EL (cell line): ENCODE measurements at places on chromosomes 6 and 20.

GRCh38 chr6:73177221-73177944, 47.9 kb downstream of the KHDC1L start:
- no peak for DNase-seq

GRCh38 chr6:119226089-119226488, 123.5 kb downstream of the MAN1A1 start:
- no peak for DNase-seq

DNA sequence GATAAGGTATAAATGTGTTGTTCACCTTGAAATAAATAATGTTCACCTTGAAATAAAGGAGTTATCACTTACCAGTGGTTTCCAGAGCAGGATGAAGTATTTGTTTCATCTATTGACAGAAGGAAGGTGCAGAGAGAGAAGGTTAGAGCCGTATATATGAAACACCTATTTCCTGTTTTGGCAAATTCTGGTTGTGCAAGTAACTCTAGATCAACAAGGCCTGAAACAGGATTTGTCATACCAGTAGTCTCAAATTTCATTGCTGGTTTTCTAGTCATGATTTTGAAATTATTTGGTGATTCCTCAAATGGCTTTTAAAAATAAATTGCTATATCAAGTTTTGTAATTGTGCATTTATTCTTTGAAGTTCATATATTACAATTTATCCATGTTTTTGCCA, at the start of gene CRISP3:
CRISP3 (minus strand) TSS at position 130 of the 400 bp plus-strand sequence; CDS start at position 109, 21 bp downstream.
- no peak for DNase-seq

DNA sequence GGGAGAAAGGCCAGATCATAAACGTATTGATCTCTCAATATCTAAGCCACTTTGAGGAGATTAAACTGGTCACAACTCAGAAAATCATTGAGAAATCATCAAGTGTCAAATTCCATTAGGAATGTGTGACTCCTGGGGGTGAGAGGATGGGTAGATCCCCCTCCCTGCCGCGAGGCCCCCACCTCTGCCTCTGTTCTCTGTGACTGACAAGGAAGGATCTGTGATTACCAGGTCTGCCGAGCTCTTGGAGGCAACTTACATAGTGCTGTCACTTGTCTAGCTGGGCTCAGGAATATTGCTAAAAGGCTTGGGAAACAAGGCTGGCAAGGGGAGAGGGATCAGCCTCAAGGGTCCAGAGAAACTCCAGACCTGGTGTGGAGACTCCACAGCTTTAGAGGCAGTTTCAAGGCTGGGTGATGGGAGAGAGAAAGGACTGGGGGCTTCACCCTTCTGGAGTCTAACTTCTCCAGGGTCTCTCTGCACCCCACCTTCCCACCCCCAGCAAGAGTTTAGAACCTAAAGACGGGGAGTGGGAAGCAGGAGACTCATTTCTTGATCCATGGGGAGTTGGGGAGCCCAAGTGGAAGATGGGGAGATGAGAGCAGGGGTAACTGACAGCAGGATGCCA, 11.6 kb upstream of the ARMC12 start:
- no peak for DNase-seq

GRCh38 chr6:19311786-19312185, 525.4 kb upstream of the ID4 start:
- no peak for DNase-seq

GRCh38 chr6:158536891-158537798, 22.7 kb upstream of the TMEM181 start:
- peak; percentile 46 for DNase-seq

DNA sequence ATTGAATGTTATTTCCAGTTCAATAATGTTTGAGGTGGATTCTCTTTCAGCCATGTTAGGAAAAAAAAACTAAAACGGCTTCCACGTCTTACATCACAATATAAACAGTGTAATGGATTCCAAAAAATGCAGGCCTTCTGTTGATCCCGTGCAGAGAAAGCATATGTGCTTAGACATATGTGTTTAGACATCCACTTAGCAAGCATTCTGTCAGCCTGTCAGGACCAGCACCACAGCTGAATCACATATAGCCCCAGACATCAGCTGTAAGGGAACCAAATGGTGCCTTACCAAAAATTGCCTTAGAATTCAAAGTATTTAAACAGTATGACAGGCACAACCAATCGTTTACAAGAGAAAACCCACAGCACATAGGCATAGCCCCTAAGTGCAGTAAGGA, 304.9 kb downstream of the EYA4 start:
- no peak for DNase-seq

- peak; percentile 31 for DNase-seq
Observed at GRCh38 chr6:85641522-85641896, 1.2 kb downstream of the SYNCRIP start.

DNA sequence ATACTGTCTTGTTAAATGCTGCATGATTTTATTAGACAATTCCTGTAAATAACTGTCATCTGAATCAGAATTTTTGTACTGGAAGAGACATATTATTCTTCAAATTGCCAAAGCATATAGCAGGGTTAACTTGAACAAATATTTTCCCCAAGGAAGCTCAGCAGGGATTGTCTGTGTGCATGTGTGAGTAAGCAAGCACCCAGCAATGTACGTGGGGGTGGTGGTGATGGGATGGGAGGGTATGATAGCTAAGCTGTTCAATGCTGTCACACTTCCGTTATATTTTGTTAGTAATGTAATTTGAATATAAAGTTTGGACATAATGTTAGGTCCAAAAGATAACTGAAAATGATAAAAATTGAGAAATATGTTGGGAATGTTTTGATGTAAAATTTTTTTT, 118.1 kb downstream of the MYB start:
- peak; percentile 79 for DNase-seq

DNA sequence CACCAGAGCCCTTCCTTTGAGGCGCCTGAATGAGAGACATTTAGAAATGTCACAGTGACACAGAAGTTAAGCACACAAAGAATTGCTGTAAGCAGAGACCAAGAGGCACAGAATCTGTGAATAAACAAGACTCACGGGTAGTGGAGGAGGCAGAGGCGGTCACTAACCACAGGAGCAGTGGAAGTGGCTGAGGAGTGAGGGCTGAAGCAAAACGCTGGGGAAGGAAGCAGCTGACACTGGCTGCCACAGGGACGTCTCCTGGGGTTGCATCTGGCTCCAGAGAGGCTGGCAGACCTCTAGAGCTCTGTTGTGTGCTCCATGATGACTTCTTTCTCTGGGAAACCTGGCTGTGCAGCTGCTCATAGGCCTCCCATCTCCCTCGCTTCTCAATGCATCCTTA, 65.0 kb upstream of the SLC2A12 start:
- no peak for DNase-seq

DNA sequence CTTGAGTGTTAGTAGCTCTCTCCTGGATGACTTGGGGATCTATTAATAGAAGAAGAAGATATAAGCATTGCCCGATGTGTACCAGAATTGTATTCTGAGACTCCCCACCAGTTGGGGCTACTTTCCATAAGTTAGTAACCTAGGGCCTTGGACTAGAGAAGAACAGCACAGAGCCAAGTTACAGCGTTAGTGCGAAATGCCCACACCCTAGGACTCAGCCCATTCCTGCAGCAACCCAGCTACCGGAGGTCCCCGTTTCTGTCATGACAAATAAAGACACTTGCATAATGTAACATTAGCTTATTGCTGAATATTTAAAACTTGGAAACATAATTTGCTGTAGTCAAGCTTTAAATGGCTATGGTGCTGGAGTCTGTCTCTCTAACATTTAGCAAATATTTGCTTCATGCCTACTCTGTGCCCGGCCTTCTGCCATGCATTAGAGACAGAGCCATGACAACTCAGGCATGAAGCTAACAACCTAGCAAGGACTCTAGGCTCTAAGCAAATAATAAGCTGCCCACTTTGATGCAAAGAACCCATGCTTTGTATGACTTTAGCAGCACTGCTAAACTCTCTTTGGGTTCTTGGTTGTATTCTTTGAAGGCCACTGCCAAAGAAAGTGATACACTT, 103.4 kb upstream of the COL21A1 start:
- DNase-seq = no peak

- no peak for DNase-seq
Observed at GRCh38 chr6:53300656-53301551, 47.8 kb downstream of the ELOVL5 start.

GRCh38 chr6:12283904-12284303, 6.3 kb upstream of the EDN1 start:
- DNase-seq = no peak

DNA sequence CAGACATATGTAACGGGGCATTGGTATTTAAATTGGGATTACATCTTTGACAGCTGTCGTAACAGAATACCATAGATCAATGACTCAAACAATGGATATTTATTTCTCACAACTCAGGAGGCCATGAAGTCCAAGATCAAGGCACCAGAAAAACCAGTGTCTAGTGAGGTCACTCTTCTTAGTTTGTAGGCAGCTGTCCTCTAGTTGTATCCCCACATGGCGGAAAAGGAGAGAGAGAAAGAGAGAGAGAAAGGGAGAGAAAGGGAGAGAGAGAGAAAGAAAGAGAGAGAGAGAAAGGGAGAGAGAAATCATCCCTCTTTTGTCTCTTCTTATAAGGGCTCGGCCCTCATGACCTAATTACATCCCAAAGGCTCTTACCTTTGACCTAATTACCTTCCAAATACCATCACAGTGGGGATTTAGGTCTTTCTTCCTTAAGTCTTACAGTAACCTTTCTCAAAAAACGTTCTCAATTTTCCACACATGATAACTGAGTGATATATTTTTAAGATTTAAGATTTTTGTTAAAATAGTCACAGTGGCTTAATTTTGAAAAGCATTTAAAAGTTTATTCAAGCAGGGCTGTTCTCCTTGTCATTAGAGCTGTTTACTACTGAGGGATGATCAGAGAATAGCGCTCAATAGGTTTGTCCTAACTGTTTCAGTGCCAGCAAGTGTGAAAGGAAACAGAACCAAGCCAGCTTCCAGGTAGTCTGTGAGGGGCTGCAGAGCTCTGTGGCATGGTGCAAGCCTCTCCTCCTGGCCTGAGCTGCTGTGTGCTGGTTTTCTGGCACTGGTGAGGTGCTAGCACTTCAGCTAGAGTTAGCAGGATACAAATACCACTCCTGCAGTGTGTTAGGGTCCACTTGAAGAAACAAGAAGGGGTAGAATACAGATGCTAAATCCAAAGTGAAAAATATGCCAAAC, 79.0 kb downstream of the IMPG1 start:
- DNase-seq = no peak

- peak; percentile 71 for DNase-seq
Observed at GRCh38 chr6:149834513-149835481, 29.4 kb downstream of the LRP11 start.

GRCh38 chr20:24954151-24954550, 5.1 kb downstream of the CST7 start:
- no peak for DNase-seq
